ENCODE measurements at places on chromosomes 2 and 18.

- DNase-seq = no peak
Observed at GRCh38 chr2:794554-795241, 117.5 kb upstream of the TMEM18 start.

GRCh38 chr2:96152304-96153161, 7.3 kb upstream of the DUSP2 start:
- DNase-seq = no peak

- no peak for DNase-seq
Observed at GRCh38 chr2:64400733-64401528, 53.0 kb upstream of the LGALSL start.

GRCh38 chr2:30894498-30895119, 87.4 kb upstream of the CAPN13 start:
- DNase-seq = no peak

- no peak for DNase-seq
Observed at GRCh38 chr2:163757814-163758213, 22.0 kb upstream of the FIGN start.

GRCh38 chr2:66890166-66890742, 455.3 kb downstream of the MEIS1 start:
- DNase-seq = no peak

DNA sequence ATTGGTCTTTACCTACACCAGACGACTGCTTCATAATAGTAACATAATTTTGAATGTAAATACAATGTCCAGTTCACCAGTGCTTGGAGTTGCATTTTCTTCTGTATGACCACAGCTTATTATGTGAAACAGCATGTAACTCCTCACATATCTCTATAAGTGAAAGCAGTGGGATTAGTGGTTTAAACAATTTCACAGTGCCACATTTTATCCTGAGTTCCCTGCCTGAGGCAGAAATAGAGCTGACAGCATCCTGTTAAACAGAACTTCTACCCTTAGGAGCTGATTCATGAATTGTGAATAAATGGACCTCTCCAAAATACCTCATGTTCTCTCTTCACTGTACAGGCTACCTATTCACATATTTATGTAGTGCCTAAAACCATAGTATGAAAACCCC, 542.3 kb upstream of the VWC2L start:
- DNase-seq = no peak

GRCh38 chr2:47003641-47004427, 88.2 kb upstream of the MCFD2 start:
- no peak for DNase-seq

- DNase-seq = no peak
Observed at GRCh38 chr2:105873281-105873680, 128.6 kb downstream of the NCK2 start.

DNA sequence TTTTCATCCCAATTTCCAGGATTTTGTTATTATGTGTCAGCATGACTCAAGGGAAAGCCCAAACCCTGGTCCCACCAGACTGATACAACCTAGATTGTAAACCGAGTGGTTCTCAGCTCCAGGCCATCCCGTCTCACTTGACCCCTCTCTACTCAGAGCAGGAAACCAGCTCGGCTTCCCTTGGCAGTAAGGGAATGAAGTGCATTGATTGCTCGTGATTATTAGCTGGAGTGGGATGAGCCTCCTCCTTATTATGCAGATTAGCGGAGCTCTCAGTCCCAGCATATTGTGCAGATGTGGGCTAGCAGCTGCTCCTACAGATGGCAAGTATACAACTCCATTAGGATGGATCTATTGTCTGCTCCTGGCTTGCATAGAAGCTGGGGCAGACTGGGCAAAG, 167.6 kb downstream of the LNPK start:
- no peak for DNase-seq

GRCh38 chr2:230077851-230078547, 9.3 kb upstream of the SLC16A14 start:
- no peak for DNase-seq

DNA sequence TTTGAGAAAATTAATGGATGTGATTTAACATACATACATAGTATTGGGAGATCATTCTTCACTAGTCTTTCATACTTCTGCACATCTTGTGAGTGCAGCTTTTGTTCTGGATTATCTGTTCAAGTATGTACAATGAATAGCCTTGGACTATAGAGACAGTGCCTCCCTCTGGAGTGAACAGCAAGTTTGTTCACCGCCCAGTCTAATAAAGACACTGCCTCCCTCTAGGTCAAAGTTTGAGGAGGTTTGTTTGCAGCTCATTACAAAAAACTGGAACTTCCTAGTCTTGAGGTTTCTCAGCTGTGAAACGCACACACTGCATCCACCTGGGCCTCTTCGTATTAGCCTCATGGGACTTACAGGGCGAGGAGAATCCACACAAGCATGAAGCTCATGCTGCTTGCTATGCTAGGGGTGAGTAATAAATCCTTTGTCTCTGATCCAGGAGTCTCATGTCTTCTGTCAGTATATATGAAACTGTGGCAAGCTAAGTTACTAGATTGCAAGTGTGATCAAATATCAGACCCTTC, 26.0 kb upstream of the LAPTM4A start:
- no peak for DNase-seq

DNA sequence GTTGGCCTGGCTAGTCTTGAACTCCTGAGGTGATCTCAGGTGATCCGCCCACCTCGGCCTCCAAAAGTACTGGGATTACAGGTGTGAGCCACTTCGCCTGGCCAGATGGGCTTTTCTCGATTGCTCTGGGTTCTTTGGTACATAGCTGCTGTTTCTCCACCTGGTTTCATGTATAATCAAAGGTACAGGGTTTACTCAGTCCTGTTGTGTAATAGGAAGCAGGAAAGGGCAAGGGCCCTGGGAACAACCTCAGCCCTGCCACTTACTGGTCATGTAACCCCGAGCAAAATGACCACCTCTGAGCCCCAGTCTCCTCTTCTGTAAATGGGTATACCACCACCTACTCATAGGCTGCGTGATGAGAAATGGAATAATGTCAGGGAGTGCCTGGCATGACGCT, 34.0 kb downstream of the RMC1 start:
- DNase-seq = no peak

GRCh38 chr2:54504866-54505265, 48.7 kb downstream of the SPTBN1 start:
- DNase-seq = no peak

GRCh38 chr2:42933824-42934254, 141.5 kb upstream of the HAAO start:
- DNase-seq = no peak

DNA sequence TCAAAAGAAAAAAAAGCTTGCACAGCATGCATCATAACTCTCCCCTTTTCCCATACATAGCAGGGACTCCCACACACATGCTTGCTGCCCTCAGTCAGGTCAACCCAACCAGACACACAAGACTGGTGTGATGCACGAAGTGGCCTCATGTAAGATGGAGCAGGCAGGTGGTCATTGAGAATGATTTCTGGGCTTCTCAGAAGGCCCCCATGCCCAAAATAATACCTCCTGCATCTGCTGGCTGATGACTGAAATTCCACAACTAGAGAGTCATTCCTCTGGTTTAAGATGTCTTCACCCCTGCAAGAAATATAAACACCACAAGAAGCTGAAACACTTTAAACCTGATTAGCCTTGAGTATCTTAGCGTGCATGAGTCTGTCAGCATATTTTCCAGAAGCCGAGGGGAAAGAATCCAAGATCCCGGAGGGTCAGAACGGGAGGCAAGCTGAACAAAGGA, 131.1 kb downstream of the AFF3 start:
- no peak for DNase-seq

GRCh38 chr18:2338601-2339000, 232.7 kb downstream of the METTL4 start:
- no peak for DNase-seq

- DNase-seq = no peak
Observed at GRCh38 chr2:105129722-105130232, 91.9 kb downstream of the MRPS9 start.

- DNase-seq = no peak
Observed at GRCh38 chr18:54710074-54710899, 118.0 kb upstream of the RAB27B start.

GRCh38 chr2:8169443-8169842, 512.4 kb upstream of the ID2 start:
- no peak for DNase-seq

GRCh38 chr18:59238385-59238784, 18.4 kb downstream of the GRP start:
- no peak for DNase-seq

GRCh38 chr2:14720739-14721138, 88.2 kb downstream of the LRATD1 start:
- DNase-seq = no peak

GRCh38 chr2:172293952-172294351, 133.4 kb upstream of the ITGA6 start:
- DNase-seq = no peak

DNA sequence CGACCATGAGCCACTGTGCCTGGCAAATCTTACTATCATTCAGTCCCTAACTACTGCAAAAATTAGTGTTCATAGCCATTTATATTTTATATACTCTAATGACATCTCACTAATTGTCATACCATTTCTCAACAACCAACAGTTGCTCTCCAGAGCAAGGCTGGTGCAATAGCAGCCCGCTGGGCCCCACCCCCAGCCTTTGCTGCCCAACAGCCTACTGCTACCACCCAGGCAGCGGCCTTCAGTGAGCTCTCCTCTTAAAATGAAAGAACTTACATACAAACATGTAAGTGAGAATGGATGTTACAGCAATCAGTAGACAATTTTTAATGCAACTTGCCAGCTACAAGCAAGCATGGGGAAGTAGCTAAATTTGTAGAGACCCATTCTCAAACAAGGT, 90.5 kb downstream of the HNRNPLL start:
- no peak for DNase-seq

- no peak for DNase-seq
Observed at GRCh38 chr2:166126007-166126639, 1.7 kb downstream of the SCN1A start.

- no peak for DNase-seq
Observed at GRCh38 chr18:3547891-3548615, 98.1 kb downstream of the TGIF1 start.

GRCh38 chr2:115160531-115161080, 718.2 kb downstream of the DPP10 start:
- no peak for DNase-seq

DNA sequence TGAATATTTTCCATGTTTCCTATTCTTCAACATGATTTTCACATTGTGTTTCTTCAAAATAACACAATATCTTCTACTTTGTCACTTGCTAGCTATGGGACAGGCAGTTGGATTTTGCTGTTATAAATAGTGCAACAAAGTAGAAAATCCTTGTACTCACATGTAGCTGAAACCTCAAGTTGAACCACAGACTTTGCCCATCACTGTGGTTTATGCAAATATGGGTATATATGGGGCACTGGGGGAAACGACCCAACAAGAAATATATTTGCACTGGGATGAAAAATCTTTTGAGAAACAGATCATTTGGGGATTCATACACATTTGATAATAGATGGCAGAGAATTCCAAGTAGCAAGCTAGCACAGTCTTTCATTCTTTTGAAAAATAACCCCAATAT, 486.3 kb upstream of the MAP2 start:
- DNase-seq = no peak

GRCh38 chr2:2564300-2565078, 233.4 kb upstream of the MYT1L start:
- no peak for DNase-seq

DNA sequence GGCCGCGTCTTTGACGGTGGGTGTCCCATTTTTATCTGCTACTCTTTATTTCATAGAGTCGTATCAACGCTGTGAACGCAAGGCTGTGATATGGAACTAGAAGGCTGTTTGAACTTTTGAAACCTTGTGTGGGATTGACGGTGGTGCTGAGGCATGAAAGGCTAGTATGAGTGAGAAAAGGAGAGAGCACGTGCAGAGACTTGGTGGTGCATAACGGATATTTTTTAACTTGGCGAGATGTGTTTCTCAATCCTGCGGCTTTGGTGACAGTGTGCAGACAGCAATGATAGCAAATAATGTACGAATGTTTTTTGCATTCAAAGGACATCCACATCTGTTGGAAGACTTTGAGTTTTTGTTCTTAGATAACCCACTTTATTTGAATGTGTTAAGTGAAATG, 6.2 kb downstream of the HES6 start:
- no peak for DNase-seq

GRCh38 chr2:238699307-238700116, 148.4 kb upstream of the TWIST2 start:
- DNase-seq = no peak

- no peak for DNase-seq
Observed at GRCh38 chr2:179022685-179023084, 27.3 kb downstream of the CCDC141 start.

DNA sequence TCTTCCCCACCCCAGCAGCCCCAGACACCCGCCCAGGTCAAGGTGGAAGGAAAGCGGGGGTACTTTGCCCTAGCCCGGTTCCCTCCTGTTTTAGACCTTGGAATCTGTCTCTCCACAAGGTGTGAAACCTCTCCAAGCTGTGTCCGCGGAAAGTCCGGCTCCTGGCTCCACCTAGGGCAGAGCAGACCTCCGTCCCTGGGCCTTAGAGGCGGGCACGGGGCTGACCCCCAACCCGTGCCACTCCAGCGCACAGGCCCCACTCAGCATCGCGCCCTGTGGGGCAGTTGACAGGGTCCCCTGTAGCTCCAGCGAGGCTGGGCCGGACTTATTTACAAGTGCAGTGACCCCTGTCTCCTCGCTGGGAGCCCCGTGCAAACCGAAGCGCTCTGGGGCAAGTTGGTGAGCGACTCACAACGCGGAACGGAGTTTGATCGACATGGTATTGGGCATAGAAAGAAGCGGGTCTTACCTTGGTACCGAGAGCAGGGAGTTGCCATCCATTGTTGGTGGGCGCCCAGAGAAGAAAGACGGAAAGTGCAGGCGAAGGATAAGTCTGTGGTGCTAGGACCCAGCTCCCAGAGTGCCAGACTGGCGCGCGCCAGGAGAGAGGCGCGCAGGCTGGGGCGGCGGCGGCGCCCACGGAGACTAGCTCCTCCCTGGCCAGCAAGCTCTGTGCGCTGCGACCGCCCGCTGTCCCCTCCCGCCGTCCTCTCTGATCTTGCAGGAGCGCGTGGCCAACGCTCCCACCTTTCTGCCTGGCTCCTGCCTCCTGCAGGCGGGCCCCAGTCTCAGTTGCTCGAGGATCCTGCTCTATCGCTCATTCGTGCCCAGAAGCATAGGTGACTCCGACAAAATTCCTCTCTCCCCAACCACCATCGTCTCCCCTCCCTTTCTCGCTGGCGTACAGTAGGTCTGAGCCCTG, at the start of gene SPHKAP:
Gene SPHKAP (minus strand): TSS at position 590 of the 922 bp plus-strand sequence. CDS start 89 bp downstream, at position 501.
- DNase-seq = no peak

- no peak for DNase-seq
Observed at GRCh38 chr2:98474979-98475632, 30.4 kb downstream of the INPP4A start.

DNA sequence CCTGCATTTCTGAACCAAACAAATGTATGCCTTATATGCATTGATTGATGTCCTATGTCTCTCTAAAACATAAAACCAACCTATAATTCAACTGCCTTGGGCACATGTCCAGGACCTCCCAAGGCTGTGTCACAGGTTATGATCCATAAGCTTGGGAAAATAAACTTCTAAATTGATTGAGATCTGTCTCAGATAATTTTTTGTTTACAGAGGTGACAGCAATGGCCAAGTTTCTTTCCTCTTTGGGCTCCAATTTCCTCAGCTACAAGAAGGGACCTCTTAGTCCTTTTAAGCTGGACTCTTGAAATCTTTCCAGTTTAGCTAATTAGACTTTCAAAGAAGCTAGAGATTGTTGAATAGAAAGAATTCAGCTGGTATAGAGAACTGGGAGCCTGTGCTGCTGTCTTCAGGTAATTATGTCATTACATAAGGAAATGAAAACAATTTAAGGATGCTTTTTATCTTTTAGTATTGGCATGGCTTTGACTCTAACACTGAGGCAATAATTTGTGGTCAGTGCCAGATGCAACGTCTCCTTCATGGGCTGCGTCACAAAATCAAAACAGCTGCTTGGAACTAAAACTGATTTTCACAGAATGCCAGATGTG, 412.1 kb upstream of the TRIB2 start:
- no peak for DNase-seq

Measured in effector CD8-positive, alpha-beta T cell (primary cell).